KG1 (cell line): ENCODE measurements at places on chromosomes 6 and 20.

DNA sequence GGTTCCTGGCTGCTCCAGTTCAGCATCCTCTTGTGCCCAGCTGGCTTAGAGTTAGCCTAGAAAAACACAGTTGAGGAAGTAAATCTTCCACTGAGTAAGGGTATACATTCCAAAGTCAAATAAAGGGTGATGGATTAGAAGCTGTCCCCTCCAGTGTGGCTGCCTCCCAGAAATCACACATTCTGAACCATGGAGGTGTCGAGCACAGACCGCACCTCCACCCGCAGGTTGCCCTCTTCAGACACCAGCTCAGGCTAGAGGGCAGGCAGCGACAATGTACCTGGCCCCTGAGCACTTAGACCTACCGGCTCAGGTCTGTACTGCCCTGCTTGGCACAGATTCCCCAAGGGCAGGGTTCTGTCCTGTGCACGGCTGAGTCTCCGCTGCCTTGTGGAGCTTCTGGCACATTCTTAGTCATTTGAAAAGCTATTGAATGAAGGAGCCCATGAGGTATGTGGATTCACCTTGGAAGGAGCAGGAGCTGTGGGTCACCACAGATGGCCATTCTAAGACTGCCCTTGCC is 118.1 kb downstream of the FAM120B start:
- no peak for DNase-seq

- no peak for DNase-seq
Measured at GRCh38 chr6:10882657-10883171, 873 bp upstream of the GCM2 start.

DNA sequence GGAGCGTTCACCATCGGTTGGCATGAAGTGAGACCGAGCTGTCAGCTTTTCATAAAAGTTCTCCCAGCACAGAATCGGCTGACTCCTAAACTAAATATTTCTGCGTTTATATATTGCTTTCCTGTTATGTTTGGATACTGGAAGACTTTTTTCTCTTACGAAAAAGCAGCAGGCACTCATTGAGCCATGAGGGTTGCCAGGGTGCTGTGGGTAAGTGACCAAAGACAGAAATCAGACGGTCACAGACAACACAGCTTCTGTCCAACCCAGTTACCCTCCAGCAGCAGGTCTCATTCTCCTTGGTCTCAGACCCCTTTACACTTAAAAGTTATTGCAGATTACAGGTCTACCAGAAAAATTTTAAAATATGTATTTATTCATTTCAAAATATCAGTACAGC is 113.7 kb downstream of the FAM120B start:
- no peak for DNase-seq

DNA sequence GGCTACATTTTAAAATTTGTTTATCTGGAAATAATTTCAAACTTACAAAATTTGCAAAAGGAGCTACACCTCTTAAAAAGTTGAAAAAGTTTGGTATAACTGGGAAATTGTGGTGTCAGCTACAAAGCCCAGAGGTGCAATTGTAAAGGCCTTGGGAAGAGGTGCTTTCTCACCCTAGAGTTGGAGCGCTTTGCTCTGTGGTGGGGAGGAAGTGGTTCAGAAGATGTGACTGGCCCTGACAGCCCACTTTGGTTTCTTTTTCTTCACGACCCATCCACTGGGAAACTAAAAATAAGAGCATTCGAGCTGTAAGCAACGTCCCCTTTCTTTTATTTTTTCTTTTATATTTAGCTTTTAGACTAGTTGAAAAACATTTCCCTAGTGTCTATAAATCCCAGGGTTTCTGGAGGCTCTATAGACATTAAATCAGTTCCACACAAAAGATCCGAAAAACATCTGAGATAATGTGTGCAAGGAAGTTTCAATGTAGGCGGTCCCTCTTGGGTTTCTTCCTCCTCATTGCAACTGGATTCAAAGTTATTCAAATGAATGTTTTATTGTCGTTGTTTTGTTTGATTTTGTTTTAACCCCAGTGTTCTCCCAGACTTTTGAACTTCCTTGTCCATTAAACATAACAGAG is 397.8 kb downstream of the KIF16B start:
- DNase-seq = no peak

- peak; percentile 16 for DNase-seq
Measured at GRCh38 chr6:21438986-21439352, 154.6 kb upstream of the SOX4 start.

DNA sequence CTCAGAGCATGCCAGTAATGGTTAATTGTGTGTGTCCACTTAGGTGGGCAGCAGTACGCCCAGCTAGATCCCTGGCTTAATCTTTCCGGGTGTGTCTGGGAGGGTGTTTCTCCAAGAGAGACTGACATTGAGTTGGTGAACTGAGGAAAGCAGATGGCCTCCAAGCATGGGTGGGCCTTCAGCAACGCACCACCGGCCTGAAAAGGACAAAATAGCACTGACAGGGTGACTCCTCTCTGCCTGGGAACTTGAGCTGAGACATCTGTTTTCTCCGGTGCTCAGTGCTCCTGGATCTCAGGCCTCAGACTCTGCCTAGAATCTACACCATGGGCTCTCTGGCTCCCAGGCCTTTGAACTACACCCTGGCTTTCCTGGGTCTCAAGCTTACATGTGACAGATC is 43.2 kb downstream of the C6orf118 start:
- no peak for DNase-seq

DNA sequence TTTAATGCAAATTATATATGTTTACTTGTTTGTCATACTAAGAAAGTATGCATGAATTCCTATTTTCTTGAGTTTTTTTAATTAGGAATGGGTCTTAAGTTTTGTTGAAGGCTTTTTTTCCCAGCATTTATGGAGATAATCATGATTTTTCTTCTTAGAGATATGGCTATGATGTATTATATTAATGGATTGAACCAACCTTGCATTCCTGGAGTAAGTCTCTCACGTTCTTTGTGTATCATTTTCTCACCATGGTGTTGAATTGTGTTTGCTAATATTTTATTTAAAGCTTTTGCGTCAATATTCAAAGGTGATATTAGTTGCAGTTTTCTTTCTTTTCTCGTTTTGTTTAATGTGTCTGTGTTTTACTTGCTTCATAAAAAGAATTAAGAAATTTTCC is 48.4 kb upstream of the SLC35D3 start:
- DNase-seq = no peak

GRCh38 chr6:141134723-141135122 is 998.0 kb upstream of the GJE1 start:
- no peak for DNase-seq

DNA sequence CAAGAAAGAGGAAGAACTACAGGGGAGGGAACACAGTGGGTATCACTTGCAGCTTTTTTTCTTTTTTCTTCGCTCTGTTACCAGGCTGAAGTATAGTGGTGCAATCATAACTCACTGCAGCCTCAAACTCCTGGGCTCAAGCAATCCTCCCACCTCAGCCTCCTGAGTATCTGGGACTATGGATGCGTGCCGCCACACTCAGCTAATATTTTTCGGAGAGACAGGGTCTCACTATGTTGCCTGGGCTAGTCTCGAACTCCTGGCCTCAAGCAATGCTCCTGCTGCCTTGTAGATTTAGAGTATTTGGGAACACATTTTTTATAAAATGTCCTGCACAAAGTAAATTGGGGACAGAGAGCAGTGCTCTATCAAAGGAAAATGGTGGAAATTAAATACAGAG is 28.3 kb downstream of the PARD6B start:
- DNase-seq = no peak

- no peak for DNase-seq
Measured at GRCh38 chr6:127475135-127475822, 16.1 kb upstream of the KIAA0408 start.

DNA sequence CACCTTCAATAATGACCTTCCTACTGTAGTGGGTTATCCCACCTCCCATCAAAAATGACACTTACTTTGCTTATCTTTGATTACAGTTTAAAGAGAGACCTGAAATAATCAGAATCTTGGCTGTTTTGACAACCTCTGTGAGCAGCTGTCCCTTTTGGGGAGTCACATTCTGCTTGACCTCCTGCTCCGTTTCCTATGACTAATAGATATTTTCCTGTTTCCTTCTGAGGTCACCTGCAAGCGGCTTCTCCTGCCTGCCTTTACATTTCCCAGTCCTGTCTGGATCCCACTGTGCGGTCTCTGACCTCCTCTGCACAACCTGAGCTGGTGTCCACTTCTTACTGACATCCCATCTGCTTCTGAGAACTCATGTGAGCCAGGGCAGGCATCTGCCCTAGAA is 54.2 kb downstream of the TRAM2 start:
- DNase-seq = no peak

GRCh38 chr20:49955167-49955566 is 19.0 kb downstream of the RNF114 start:
- no peak for DNase-seq

DNA sequence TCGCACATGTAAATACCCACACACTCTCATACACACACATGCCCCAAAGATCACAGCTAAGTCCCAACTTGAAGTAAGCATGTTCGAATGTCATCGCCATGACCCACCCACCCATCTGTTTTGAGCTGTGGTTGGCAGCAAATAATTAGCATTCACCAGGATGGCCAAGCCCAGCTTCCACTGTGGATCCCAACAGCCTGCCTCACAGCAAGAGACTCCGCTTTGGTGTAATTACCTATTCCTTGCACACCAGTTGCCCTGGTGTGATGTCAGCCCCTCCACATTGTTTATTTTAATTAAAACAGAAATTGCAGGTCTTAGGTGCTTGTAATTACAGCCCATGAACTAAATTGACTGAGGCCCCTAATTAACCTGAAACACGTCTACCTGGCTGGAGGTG is 81.1 kb downstream of the MAFB start:
- no peak for DNase-seq

GRCh38 chr6:28896505-28897368 is 27.0 kb downstream of the TRIM27 start:
- peak; percentile 23 for DNase-seq
